Stimulated activated CD4-positive, alpha-beta T cell treated with anti-CD3 and anti-CD28 coated beads, Interleukin-12 subunit alpha, Interleukin-12 subunit beta, amount 100 ng/mL, for 4 hours (primary cell): ENCODE measurements at places on chromosomes 12 and 14.

DNA sequence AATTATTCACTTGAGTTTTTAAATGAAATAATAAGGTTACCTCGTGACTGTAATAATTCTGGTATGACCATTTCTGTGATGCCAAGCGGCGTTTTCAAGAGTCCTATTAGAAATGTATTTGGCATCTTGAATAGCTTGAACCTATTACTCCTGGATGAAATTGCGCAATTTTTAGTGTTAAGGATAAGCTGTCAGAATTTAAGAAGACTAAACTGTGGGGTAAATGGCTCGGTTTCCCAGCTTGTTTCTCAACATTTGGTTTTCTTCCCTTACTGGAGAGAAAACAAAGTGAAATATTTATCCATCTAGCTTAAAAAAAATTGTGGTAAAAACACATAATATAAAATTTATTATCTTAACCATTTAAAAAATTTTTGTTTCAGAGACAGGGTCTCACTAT is 26.8 kb downstream of the PCNX1 start:
- DNase-seq: no peak

DNA sequence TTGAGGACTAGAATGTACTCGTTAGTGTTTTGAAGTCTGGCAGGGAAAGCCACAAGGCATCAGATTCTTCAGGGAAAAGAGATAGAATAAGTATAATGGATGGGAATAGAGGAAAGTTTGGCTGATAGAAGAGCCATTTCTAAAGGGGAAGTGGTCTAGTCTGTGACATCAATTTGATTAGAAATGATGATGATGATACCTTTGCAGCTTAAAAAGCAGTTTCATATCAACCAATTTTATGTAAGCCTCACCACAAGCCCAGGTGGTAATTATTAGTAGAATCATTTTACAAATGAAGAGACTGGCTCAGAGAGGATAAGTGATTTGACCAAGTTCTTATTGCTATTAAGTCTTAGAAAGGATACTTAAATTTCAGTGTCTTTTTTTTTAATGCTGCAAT is 2.9 kb downstream of the RNF212B start:
- no peak for DNase-seq

DNA sequence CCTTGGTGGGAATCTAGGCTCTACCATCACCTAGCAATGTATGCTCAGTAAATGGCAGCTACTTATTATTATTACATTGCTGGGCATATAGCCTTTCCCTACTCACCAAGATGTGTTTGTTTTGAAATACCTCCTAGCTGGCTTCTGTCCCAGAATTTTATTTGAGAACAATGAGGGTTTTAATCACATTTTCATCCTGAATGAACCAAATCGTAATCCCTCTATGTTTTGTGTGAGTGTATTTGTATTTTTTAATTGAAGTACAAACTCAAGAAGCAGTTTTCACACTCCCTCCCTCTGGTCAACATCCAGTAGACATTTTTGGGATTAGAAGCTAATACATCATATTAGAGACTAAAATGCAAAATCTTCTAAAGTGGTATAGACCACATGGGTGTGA is 7.6 kb downstream of the SLC7A8 start:
- no peak for DNase-seq

DNA sequence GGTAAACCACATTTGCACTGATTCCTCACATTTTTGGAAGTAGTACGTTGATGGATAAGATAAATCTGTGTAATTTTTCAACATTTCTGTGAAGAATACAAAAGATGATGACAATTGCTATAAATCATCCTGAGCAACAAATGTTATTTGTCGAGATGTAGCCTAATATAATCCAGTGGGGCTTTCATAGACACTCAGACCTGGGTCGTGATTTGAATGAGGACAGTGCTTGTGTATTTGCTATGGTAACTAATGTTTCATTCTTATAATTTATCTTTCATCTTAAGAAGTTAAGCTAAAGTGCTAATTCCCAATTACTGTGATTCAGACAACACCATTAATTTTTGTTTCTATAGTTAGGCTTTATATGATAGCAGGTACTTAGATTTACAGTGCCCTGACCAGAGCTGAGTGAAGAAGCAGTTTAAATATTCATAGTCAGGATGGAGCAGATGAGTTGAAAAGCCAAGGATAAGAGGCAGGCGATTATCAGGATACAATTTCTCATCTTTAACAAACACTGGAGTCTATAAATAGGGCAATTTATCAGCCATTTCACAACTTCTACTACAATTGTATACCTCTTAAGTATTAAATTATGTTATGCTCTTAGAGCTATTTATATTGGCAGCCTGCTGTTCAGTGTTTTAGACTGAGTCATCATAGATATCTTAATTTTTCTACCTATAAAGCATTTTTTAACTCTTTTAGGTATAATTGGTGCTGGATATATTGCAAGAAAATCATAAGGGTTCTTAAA is 359.9 kb downstream of the TRHDE start:
- no peak for DNase-seq

- no peak for DNase-seq
Measured at GRCh38 chr14:95611293-95611880, 74.8 kb upstream of the TCL1B start.

DNA sequence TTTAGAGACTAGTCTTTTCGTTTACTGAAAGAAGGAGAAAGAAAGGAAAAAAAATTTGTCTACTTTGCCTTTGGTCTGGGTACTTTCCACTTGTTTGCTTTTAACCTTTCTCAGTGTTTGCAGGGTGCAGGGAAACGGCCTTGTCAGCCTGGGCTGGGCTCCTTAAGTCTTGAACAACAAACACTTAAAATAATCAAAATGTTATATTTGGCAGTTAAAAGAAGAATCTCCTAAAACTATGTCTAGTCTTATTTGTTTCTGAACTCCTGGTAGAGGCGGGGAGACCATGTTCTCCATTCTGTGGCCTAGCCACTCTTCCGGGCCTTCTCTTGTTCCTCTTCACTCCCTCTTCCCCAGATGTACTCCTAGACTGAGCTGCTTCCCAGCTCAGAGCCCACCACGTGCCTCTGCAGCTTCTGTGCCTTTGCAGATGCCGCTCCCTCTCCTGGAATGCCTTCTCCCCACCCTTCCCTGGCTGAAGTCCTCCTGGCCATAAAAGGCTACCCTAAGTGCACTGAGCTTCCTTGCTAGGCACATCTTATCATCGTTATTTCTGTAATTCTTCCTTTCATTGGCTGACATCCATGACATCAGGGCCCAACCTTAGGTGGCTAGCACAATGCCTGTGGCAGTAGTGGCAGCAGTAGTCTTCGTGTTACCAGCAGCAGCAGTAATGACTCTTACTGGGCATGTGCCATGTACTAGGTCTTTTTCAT is 432.9 kb downstream of the ZFP36L1 start:
- peak; percentile 8 for DNase-seq

DNA sequence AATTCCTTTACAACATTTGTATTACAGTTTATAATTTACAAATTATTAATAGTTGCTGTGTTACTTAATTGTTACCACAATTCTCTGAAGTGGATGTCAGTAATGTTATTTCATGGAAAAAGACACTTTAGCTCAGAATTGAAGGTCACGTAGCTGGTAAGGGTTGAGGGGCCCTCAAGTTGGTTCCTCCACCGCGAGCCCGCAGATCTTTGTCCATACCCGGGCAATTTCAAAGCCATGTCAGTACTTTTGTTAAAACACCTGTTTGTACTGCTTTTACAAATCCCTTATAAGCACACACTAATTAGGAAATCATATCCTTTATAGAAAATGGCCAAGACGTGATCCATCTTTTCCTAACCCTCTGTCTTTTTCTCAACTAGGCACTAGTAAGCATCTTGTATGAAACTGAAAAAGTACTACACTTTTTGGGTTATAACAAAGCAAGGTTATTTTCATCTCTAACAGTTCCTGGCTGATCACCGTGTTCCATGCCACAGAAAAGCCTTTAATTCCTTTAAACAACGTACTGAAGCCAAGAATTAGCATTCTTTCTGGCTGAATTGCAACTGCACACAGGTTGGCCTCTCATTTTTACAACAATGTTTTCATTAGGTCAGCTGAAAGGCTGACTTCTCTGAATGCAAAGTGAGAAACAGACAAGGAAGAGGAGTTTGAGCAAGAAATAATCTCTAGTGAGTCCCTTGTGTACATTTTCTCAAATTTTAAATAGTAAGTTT is 76.1 kb downstream of the CNTN1 start:
- DNase-seq: no peak

DNA sequence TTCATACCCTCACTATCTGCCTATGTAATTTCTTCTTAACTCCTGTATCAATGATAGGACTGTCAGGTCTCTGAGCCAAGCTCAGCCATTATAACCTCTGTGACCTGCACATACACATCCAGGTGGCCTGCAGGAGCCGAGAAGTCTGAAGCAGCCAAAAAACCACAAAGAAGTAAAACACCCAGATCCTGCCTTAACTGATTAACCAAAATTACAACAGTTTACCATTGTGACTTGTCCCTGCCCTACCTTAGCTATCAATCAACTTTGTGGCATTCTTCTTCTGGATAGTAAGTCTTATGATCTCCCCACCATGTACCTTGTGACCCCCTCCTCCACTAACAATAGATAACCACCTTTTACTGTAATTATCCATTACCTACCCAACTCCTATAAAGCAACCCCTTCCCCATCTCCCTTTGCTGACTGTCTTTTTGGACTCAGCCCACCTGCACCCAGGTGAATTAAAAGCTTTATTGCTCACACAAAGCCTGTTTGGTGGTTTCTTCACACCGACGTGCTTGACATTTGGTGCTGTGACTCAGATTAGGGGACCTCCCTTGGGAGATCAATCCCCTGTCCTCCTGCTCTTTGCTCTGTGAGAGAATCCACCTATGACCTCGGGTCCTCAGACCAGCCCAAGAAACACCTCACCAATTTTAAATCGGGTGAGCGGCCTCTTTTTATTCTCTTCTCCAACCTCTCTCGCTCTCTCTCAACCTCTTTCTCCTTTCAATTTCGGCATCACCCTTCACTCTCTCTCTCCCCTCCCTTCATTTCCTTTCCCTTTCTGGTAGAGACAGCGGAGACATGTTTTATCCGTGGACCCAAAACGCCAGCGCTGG is 11.5 kb upstream of the LGMN start:
- DNase-seq: no peak

DNA sequence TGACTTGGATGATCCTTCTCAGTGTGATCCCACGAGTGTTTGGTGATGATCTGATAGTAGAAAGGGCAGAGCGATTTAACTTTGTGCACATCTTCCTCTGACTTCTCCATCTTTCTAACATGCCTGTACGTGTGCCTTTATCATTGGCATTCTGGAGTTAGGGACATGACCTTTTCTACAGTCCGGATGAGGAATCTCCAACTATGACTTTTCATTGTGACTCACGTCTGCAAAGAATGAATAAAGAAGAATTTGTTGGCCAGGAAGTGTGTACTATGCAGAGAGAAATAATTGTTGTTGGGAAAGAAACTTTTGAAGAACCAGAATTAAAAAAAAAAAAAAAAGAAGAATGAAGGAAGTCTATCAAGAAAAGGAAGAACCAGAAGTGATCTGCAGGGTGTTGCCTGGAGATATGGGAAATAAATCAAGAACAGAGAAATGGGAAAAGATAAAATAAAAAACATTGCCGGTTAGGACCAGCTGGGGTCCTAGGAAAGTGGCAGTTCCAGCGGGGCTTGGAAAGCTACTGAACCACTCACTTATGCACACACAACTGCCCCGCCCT is 25.3 kb downstream of the PPFIBP1 start:
- DNase-seq: no peak

- DNase-seq: no peak
Measured at GRCh38 chr12:65619018-65619417, 205.3 kb upstream of the HMGA2 start.
